ENCODE measurements at places on chromosomes 12 and 14.

DNA sequence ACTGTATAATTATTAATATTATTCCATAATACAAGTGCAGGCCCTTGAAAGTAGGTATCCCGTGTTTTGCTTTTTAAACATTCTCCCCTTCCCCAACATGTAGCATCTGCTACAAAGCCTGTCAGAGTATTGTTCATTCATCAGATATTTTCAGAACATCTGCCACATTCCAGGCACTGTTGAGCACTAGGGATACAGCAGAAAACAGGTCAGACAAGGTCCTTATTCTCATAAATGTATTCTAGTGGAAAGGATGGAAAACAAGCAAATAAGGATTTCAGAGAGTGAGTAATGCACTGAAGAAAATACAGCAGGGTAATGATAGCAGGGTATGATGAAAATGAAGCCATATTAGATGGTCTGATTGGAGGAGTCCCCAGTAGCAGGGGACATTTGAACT is 3.8 kb downstream of the ERP29 start:
- no peak for DNase-seq

- no peak for DNase-seq
Measured at GRCh38 chr14:49019467-49020115, 566.6 kb downstream of the RPS29 start.

DNA sequence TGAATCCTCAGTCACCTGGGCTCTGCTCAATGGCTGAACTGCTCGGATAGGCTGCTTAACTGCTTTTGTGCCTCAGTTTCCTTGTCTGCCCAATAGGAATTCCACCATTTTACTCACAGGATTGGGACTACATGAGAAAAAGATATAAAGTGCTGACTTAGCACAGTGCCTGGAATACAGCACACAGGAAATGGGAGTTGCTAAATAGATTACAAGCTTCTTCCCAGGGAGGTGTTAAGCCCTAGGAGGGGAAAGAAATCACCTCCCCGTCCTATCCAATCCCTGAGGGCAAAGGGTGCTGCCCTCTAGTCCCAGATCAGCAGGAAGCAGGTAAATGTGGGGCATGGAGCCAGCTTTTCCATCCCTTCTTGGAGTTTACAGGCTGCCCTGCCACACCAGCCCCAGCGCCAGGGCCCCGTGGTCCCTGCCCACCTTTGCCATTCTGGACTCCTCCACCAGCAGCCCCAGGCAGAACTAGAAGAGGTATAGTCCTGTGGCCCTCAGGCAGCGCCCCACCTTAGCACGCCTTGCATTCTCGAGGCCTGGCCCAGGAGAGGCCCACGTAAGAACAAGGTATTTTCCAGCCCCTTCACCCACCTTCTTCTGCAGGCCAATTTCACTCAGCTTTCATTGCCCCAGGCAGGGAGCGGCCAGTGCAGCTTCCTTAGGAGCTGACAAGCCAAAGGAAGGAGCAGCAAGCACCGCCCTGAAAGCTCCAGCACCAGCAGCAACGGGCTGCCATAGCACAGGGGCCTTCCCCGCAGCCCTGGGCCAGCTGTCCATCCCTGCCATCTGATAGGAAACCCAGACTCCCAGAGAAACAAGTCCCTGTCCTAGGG is 28.8 kb upstream of the RPLP0 start:
- DNase-seq = no peak

DNA sequence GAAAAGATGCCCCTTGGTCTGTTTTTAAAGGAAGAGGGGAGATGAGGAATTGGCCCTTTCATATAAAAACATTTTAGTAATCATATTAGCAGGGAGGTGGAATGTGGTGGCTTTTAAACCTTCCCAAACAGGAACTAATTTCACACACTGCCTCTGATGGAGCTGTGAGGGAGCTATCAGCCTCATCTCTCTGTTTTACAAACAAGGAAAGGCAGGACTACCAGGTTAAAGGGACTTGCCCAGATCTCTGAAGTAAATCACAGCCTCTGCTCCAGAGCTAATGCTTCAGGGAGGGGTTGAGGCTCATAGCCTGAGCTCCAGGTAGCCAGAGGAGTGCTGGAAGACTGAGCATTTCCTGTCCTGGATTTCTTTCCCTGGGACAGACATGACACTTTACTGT is 1.1 kb upstream of the BMP4 start:
- no peak for DNase-seq

DNA sequence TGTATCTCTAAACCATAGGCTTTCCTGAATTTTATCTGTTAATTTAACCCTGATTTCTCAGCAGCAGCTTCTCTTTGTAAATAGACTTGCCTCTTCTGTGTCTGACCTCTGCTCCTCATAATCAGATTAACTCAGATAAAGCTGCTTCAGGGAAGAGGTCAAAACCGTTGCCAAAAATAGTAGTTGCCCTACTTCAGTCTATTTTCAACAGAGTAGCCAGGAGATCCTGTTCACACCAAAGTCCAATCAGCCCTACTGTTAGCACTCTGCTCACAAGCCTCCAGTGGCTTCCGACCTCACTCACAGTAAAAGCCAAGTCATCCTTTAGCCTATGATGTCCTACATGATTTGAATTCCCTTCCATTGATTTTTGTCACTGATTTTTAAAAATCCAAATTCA is 258.4 kb downstream of the PPFIA2 start:
- DNase-seq = no peak

DNA sequence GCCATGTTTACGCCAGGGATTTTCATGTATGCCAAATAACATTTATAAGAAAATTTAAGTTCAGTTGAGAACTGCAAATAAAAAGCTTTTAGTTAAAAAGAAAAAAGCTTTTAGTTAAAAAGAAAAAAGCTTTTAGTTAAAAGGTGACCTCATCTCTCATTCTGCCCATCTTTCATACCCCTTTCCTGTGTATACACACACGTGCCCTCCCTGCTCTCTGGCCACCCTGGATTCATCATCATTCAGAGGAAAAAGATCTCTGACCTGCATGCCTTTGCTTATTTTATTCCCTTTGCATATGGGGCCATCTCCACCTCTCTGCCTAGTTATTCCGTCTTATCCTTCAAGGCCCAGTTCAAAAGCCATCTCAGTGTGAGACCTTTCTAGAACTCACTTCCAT is 38.1 kb upstream of the CDK17 start:
- no peak for DNase-seq

- DNase-seq = peak; percentile 15
Measured at GRCh38 chr12:29519585-29520182, 22.2 kb upstream of the OVCH1 start.

DNA sequence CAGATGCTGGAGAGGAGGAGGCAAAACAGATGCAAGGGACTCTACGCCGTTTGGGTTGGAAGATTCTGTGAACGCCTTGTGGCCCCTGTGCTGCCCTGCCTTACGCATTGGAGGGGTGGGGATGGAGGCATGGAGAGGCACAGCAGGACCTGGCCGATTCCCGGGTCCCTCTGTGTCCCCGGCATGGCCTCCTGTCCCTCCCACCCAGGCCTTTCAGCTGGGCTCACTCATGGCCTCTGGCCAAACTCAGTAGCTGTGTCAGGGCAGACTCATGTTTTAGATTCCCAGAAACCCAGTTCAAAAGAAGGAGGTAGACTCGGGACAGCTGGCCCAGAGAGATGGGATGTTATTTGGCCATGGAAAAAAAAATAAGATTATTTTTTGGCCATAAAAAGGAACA is 40.1 kb downstream of the TESC start:
- no peak for DNase-seq

- no peak for DNase-seq
Measured at GRCh38 chr14:77337880-77338279, 17.0 kb downstream of the GSTZ1 start.

- DNase-seq = no peak
Measured at GRCh38 chr14:24343795-24344660, 4.2 kb upstream of the RIPK3 start.

GRCh38 chr14:78292003-78292402 is 121.8 kb downstream of the NRXN3 start:
- no peak for DNase-seq

- DNase-seq = no peak
Measured at GRCh38 chr14:75286313-75286712, 7.7 kb downstream of the FOS start.

DNA sequence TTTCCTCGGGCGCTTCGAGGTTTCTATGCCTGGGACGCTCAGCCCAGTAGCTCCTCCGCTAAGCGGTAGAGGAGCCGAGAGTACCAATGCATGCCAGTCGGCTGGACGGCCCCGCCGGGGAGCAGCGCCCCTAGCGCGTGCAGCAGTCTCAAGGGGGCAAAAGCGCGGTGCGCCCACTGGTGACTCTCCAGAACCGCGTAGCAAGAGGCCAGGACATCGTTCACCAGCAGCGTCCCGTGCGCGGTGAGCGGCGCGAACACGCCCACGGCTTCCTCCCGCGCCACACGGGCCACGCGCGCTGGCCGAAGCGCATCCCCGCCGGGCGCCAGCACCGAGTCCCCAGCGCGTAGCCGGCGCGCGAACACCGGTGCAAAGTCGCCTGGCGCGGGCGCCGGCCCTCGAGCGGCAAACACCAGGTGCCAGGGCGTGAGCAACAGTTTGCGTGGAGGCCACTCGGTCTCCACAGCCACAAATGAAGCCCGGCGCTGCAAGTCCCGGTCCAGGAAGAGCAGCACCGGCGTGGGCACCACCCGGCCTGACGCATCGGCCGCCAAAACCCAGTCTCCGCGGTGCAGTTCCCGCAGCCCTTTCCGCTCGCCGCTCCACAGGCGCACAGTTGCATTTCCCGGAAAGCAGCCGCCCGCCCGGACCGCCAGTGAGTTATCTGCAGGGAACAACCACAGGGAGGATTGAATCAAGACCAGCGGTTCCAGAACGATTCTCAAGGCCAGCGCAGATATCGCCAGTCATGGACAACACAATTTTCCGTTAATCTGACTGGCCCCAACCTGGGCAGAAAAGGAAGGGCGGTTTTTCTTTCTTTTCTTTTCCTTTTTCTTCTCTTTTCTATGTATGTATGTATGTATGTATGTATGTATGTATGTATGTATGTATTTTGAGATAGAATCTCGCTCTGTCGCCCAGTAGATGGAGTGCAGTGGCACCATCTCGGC is 4.5 kb downstream of the DHH start:
- no peak for DNase-seq

- no peak for DNase-seq
Measured at GRCh38 chr14:103808403-103809001, 38.9 kb downstream of the PPP1R13B start.

DNA sequence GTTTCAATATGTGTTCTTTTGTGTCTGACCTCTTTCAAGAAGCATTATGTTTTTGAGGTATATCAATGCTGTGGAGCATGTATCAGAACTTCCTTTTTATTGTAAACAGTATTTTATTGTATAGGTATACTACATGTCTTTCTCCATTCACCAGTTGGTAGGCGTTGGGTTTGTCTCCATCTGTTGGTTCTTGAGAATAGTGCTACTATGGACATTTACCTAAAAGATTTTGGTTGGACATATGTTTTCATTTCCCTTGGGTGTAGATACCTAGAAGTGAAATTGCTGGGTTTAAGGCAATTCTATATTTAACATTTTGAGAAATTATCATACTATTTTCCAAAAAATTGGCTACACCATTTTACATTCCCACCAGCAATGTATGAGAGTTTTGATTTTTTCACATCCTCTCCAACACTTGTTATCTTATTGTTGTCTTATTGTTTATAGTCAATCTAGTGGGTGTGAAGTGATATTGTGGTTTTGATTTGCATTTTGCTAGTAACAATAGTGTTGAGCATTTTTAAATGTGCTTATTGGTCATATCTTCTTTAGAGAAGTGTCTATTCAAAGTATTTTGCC is 409.2 kb downstream of the IPO8 start:
- peak; percentile 66 for DNase-seq

GRCh38 chr14:61671082-61671481 is 24.2 kb upstream of the HIF1A start:
- DNase-seq = no peak

- DNase-seq = no peak
Measured at GRCh38 chr12:51335931-51336330, 10.5 kb downstream of the CELA1 start.

GRCh38 chr12:51240971-51241370 is 2.3 kb downstream of the DAZAP2 start:
- DNase-seq = no peak
